ENCODE measurements at places on chromosomes 16 and 17.
A peak's percentile ranks its signal among the peaks of the same experiment; 100 is the strongest.

DNA sequence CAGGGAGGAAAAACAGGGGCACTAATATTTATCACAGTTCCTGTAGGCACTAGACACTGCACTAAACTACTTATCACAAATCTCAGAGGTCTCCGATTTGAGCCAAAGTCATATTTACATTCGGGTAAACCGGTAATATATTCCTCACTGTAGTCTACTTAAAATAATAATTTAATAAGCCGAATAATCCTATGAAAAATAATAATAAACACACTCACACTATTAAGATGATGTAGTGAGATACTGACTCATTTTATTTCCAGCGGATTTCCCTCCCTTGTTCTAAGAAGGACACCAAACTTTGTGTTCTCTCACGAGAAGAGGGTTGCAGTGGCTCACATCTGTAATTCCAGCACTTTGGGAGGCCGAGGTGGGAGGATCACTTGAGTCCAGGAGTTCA lies 36.6 kb upstream of the TNRC6A start:
- DNase-seq, result no peak

DNA sequence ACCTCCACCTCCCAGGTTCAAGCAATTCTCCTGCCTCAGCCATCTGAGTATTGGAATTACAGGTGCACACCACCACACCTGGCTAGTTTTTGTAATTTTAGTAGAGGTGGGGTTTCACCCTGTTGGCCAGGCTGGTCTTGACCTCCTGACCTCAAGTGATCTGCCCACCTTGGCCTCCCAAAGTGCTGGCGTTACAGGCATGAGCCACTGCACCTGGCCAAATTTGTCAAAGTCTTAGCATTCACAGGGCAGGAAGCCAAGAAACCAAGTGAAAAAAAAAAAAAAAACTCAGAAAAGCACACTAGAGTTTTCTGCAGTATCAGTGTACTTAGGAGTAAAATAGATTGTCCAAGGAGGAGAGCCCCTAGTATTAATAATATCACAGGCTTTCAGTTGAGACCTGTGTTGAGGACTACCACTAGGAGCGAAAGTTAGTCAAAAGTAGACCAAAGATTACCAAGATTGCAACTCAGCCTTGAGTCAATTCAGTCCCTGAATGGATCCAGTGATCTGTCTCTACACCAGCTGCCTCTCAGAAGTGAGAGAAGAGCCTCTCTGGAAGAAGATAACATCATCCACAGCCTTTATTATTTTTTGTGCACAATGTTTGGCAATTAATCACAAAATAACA lies 159.7 kb downstream of the CEP112 start:
- DNase-seq, result no peak

DNA sequence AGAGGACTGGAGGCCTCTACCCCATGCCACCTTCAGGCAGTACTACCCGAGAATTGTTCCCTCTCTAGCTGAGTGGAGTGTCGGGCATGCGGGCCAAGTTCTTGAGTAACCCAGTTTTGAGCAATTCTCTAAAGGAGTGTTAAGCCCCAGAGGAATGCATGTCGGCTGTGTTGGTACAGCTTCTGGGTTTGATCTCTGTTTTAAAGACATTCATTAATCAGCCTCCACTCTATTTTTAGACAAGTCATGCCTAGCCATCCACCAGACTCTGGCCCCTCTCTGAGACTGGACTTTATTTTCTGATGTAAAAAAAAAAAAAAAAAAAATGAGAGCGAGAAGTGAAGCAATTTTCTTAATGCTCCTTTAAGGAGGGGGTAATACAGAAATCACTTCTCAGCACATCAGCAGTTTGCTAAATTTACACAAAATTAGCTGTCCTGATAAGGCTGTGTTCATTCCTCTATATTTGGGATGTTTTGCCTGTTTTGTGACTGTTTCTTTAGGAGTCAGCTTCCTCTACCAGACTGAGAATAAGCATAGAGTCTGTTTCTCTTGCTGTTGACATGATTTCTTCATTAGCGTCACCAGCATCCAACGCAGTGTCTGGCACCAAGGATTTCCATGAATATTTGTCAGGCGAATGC lies 88.7 kb downstream of the AXIN2 start:
- DNase-seq, result no peak

GRCh38 chr17:28928061-28928460 lies 23.3 kb downstream of the PHF12 start:
- DNase-seq, result no peak

DNA sequence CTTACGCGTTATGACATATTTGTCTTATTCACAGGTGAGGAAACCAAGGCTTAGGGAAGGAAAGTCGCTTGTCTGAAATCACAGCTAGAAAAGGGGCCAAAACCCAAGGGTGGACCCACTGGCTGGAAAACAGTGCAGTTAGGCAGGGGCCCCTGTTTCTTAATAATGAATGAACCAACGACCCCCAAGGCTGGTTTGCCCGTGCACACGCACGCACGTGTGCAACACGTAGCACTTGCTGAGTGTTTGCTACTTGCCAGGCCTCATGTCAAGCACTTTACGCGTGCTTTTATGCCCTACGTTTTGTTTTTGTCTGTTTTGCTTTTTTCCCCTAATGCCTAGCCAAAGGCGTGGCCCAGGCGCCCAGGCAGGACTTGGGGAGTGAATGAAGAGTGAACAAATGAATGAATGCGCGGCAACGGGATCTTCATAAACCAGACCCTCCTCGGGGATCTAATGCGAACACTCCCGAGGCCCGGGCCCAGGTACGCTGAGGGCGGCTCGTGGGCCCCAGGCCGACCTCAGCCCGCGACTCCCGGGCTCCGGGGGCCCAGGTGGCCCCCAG lies 571 bp upstream of the USP10 start:
- DNase-seq, result no peak

DNA sequence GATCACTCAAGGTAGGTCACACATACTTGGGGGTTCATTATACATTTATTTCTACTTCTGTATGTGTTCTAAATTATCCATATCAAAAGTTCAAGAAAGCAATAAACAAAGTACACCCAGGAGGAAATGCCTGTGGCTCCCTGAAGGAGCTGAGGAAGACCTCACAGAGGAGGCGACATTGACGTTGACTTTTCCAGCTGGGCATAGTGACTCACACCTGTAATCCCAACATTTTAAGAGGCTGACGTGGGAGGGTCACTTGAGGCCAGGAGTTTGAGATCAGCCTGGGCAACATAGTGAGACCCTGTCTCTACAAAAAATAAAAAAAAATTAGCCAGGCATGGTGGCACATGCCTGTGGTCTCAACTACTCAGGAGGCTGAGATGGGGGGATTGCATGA lies 16.3 kb downstream of the ITGAD start:
- DNase-seq, result no peak

- no peak for DNase-seq
Observed at GRCh38 chr17:43644081-43644480, 17.6 kb downstream of the MEOX1 start.

DNA sequence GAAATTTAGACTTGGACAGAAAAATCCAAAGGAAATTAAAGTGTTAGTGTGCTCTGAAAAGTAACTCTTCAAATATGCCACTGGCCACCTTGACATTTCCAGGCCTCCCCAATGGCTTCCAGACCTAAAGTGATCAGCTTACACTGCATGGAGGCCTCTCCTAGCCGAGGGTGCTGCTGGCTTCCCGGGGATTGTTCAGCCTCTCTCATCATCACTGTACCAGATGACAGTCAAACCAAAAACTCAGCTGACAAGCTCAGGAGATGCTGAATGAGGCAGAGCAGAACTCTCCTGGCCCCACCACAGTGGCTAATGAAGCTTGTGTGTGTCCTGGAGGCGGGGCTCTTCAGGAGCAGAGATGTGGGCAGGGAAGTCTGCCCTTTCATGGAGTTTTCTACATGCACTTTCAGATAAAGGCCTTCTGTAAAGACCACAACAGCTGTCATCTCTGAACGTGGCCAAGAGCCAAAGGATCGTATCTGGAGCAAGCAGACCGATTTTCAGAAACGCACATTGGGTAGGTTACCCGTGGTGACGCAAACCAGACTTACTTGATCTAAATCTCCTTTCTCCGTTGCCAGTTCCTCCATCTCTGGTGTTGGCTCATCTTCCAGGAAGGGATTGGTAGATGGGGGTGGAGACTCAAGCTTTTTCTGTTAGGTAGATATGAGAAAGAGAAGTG lies 113.3 kb downstream of the VPS53 start:
- DNase-seq, result no peak

DNA sequence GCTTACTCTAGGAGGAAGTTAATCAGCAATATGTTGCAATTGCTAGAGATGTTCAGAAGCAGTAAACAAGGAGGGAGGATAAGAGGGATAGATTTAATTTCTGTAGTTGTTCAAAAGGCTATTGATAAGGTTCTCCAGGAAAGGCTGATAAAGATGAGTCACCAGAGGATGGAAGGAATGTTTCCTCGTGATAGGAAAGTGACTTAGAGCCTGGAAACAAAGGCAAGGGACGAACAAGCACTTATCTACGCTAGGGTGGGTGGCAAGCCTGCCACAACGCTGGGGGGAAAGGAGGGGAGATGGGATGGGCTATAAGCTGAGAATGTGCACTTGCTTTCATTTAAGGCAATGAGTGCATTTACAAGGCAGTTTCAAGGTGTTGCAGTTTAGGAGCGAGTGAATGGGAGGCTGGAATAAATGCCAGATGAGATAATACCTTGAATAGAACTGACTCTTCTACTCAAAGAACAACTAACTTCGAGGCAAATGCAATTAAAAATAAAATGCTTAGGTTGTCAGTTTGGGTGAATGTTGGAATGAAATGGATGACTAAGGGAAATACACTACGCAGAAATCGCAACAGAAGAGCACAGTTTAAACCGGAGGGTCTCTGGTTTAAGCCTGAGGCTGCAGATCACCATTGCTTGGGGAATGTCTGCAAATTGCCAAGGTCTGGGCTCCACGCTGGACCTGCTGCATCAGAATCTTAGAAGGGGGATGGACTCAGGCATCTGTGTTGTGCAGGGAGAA lies 76.0 kb upstream of the RBBP6 start:
- no peak for DNase-seq

- peak; percentile 85 for DNase-seq
Observed at GRCh38 chr16:8571061-8571596, 19.2 kb downstream of the TMEM114 start.

DNA sequence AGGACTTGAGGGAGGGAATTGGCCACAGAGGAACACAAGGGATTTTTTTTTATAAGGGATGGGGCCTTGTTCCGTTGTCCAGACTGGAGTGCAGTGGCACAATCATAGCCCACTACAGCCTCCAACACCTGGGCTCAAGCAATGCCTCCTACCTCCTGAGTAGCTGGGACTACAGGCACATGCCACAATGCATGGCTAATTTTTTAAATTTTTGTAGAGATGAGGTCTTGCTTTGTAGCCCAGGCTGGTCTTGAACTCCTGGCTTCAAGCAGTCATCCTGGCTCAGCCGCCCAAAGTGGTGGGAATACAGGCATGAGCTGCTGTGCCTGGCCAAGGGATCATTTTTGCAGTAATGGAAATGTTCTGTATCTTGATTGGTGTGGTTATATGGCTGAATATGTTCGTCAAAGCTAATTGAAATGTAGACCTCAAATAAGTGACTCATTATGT lies 56.9 kb downstream of the VMP1 start:
- DNase-seq, result no peak

DNA sequence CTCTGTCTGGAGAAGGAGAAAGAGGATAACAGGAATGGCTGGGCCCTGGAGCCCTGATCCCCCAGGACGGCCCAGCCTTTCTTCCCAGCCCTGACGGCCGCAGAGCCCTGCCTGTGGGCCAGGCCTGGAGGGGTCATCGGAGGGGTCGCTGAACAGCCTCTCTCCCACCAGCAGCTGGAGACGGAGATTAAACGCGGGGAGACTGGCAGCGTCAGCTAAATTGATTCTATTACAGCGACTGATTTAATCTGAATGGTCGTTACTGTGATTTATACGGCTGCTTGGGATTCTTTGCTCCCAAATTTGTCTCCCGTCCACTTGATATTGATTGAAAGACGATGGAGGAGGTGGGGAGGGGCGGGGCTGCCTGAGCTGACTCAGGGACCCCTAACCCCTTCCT lies 7.1 kb upstream of the CDH15 start:
- no peak for DNase-seq

GRCh38 chr16:86662195-86662594 lies 83.8 kb downstream of the FOXL1 start:
- DNase-seq, result no peak

DNA sequence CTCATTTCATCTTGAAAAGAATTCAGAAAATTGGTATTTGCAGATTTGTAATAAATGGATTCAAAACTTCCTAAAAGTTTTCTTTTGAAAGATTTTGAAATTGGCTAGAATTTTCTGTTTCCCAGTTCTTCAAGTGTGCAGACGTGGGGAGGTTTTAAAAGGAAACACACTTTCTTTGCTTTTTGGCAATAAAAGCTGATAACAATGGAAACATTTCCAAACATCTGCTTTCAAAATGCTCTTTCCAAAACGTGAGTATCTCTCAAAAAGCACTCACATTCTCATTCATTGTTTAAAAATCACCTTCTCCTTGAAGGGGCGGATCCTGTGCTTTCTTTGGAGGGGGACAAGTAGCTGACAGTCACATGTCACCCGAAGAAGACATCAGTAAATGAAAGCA lies 8.6 kb upstream of the GSG1L start:
- no peak for DNase-seq

GRCh38 chr17:71180801-71181385 lies 939.9 kb upstream of the SOX9 start:
- peak; percentile 91 for DNase-seq

DNA sequence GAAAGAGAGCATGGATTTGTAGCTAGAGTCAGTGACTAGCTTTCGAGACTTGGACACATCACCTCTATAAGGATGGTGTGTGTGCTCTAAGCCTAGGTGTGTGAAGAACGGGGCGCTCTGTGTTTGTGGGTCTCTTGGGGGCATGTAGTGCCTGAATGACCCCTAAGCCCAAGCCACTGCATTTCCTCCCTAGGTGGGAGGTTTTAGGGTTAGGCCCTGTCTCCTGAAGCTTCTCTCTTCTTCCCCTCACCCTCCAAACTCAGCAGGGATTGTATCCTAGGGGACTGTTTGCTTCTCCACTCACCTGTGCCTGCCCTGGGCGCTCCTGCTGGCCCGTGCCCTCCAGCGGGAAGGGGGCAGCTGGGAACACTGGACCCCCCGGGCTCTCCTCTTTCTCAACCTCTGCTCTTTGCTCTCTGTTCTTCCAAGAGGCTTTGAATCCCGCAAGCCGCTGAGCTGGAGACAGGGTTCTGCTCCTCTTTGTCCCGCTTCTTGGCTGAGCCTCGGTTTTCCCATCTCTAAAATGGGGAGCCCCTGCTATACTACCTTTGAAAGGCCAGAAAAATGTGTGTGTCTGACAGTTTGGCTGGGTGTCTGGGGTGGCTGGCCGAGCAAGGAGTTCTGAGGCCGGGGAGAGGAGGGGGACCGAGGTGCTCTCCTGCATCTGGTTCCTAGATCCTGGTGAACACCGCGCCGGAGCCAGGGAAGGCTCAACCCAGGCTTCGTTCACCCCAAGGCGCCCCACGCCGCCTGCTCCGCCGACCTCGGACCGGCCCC lies 810 bp downstream of the CYGB start:
- no peak for DNase-seq

GRCh38 chr16:10521681-10522274 lies 58.6 kb downstream of the EMP2 start:
- peak; percentile 48 for DNase-seq

GRCh38 chr16:31466381-31466841 lies 5.5 kb upstream of the TGFB1I1 start:
- no peak for DNase-seq
